ENCODE measurements at places on chromosomes 5 and 9.
A peak's percentile ranks its signal among the peaks of the same experiment; 100 is the strongest.

- DNase-seq = no peak
Observed at GRCh38 chr5:159508344-159508743, 178.1 kb upstream of the IL12B start.

- DNase-seq = no peak
Observed at GRCh38 chr5:92748072-92748676, 832.8 kb downstream of the NR2F1-AS1 start.

- DNase-seq = no peak
Observed at GRCh38 chr5:180305481-180305880, 13.6 kb upstream of the MAPK9 start.

DNA sequence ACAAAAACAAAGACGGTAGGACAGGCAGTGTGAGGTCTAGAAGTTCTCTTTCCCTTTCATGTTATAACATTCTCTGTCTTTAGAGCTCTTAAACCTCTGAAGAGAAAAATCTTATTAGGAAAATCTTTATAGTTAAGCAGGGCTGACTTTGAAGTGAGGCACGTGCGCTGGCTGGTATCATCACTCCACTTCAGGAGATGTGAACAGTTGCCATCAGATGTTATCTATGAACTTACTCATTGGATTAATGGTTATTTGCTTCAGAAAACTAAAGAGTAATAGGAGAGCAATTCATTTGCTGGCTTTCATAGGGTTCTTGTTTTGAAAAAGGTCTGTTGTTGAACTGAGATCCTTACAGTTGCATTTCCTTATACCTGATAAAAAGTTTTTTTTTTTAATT is 25.7 kb downstream of the LRRTM2 start:
- DNase-seq = no peak

GRCh38 chr5:158979749-158980521 is 119.8 kb downstream of the EBF1 start:
- DNase-seq = no peak

- DNase-seq = no peak
Observed at GRCh38 chr5:137960141-137960540, 70.9 kb downstream of the PKD2L2 start.

GRCh38 chr5:39578887-39579497 is 154.2 kb upstream of the DAB2 start:
- DNase-seq = peak; percentile 19

GRCh38 chr5:34480810-34481528 is 175.2 kb upstream of the RAI14 start:
- DNase-seq = no peak

DNA sequence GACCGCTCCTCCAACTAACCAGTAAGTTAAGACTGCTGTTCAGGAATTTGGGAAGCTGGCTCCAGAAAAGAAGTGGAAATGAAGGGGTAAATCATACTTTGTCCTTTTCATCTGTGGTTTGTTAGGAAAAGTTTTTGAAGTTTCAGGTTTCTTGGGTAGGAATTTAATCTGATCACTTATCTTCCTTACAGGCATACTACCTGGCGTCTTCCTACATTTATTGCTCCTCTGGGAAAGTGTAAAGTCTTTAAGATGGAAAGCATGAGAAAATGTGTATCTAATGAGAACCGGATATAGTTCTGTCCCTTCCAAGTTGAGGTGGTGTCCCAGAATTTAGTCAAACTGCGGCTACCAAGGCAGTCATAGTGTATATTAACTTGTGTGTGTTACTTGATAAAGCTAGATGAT is 1.3 kb downstream of the RASA1 start:
- no peak for DNase-seq

DNA sequence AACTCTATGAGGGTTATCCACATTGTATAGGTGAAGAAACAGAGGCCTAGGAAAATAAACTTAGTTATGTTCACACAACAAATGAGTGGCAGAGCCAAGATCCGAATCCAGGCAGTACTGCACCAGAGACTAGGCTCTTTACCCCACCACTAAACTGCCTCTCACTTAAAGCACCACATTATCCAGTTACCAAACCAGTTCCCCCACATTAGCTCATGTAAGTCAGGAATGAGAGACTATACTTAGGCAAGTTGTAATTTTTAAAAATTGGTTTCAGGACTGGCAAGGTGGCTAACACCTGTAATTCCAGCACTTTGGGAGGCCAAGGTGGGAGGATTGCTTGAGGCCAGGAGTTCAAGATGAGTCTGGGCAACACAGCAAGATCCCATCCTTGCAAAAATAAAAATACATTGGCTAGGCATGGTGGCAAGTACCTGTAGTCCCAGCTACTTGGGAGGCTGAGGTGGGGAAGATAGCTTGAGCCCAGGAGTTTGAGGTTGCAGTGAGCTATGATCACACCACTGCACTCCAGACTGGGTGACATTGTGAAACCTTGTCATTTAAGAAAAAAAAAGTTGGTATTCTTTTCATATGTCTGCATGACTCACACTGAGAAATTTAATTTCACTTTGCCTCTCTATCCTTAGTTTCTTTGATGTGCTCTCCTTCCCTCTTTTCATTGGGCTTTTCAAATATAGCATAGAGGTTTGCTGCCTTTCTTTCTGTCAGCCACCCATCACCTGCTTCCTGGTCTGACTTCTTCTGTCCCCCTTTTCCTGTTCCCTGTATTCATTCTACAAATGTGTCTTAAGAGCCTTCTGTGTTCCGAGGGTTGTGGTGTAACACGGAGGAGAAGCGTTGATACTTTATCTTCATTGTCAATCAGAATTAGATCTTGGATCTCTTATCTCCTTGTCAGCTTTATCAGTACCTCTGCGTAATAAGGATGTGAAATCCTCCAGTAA is 64.7 kb downstream of the ERMP1 start:
- no peak for DNase-seq

GRCh38 chr9:31519011-31519410 is 865.4 kb upstream of the ACO1 start:
- no peak for DNase-seq
